ENCODE measurements at places on chromosomes 13 and 19.

DNA sequence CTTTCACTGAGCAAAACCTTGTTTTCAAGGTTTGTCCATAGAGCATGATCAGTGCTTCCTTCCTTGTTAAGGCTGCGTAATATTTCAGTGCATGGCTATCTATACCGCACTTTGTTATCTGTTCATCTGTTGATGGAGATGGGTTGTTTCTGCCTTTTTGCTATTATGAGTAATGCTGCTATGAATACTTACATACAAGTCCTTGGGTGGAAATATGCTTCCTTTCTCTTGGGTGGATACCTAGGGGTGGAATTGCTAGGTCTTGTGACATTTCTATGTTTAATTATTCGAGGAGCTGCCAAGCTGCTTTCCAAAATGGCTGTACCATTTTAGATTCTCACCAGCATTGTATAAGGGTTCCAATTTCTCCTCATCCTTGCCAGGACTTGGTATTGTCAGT, 70.9 kb downstream of the SPATA13 start:
- no peak for DNase-seq

DNA sequence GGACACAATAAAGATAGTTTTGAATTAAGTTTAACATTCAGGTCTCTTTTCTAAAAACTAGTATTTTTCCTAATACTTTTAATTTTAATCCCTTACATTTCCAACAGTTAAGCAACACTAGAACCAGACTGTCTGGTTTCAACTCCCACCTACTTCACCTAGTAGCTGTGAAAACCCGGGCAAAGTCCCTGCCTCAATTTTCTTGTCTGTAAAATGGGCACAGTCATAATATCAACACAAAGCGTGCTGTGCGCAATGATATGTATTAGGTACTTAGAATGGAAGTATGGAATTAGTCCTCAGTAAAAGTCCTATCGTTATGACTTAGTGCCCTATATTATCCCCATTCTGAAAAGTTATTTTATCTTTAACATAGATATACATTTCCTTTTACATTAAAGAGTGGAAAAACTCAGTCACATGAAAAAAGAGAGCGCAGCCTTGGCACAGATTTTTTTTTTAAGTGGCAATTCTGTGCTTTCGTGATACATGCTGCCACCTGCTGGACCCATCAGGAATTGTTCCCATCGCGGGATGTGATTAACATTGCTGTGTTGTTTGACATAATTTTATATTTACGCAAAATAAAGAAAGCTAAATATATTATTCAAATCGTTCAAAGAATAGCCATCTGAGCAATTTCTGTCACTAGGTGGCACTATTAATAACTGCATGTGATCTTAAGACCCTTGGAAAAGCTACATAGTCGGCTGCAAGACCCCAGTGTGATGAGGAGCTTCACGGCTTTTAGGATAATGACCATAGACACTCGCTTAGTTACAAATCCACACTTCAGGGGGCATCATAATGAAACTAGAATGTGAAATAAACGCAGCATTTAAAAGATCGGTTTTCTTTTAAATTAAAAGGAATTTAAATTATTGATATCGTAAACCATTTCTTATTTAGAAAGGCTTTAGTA, 59.9 kb downstream of the LIG4 start:
- peak; percentile 88 for DNase-seq

GRCh38 chr19:31349160-31349881, at the start of gene TSHZ3:
Gene TSHZ3, minus strand, starts transcription at chr19:31349436. Its CDS starts 217 bp downstream, at chr19:31349219.
- DNase-seq = no peak

DNA sequence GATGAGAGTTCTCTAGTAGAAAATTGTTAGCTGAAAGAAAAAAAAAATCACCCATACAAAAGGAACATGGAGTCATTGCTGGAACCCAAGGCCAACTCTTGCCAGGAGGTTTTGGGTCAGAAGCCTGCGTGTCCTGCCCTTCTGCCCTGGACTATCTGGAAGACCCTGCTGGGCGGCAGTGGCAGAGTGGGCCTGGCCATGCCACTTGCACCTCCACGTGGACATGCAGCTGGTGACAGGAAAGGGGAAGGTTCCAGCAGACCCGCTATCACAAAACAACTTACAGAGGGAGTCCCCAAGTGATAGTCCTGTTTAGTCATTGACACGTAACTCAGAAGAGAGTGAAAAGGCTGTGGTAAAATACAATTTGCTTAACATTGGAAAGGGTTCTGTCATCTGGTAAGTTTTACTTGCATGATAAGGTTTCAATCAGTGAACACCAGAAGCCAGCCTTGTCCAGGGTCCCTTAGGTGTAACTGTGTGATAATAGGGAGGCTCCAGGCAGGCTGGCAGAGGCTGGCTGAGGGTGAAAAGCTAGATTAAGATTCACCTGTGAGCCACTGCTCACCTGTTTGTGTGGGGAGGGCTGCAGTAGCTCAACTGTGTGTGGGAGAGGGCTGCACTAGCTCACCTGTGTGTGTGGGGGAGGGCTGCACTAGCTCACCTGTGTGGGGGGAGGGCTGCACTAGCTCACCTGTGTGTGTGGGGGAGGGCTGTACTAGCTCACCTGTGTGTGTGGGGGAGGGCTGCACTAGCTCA, 47.8 kb downstream of the COL4A2 start:
- no peak for DNase-seq

DNA sequence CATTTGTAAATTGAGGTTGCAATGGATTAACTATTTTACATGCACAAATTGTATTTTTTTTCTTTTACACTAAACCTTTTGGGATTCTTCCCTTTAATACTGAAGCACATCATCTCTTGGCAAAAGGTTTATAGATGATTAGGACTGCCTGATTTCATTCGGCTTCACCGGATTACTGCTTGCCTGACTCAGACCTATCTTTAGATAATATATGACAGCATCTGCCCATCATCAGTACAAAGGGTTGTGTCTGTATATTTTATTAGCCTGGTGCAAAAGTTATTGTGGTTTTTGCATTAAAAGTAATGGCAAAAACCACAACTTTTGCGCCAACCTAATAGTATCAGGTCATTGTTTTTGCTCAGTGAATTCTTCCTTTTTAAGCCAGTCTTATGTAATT, 316.2 kb upstream of the HTR2A start:
- DNase-seq = no peak

DNA sequence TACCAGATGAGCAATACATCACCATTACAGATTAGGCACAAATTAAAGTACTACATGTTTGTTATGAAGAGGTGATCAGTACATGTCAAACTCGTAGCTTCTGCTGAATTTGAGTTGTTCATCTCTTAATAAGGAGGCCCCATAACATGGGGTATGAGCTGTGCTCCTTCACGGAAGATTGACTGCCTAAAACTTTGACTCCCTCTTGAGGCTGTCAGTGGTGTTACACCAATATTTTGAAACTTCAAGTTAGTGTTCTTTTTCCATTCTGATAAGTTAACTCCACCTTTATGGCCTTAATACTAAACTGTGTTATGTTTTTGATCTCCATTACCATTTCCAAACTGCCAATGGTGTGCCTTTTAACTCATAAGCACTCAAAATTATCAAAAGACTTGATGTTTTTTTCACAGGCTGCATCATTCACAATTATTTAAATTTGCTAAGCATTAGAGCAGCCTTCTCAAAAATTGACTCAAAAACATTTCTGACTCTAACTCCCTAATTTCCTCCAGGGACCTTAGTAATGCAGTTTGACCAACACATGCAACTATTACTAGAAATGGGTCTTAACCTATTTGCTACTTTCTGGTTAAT, 1591.5 kb downstream of the PCDH9 start:
- no peak for DNase-seq

- DNase-seq = no peak
Measured at GRCh38 chr19:4556597-4557127, 2.8 kb downstream of the SEMA6B start.

- DNase-seq = no peak
Measured at GRCh38 chr13:55566334-55566733, 1574.4 kb upstream of the PRR20A start.

DNA sequence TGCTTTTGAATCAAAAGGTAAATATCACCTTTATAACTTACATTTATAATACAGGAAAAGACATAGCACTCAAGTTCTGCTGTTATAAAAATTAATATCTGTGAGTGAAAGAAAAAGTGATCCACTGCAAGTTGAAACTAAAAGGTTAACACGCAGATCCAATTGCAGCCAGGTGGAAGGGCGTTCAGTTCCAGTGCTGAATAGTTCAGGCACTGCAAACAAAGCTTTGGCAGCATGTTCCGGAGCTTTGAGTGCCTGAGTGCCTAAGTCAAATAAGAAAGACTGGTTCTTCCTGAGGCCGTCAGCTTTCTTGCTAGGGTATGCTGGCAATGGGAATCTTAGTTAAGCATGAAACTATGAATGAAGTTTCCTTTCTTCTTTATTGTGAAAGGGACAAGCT, 200.3 kb downstream of the LMO7 start:
- DNase-seq = no peak

DNA sequence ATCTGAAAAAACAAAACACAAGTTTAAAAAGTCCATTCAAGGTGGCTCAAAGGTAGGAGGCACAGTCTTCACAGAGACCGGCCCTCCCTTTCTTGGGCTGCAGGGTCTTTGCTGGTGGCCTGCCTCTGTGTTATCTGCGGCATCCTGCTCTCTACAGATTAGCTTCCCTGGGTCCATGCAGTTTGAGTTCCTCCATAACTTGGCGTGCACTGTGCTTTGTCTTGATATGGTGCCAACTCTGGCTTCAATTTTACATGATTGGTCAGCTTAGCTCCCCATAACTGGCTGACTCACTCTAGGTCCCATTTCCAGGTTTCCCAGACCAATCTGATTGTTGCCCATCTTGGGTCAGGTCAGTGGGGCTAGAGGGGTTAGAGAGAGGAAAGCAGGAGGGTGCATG, 41.8 kb downstream of the TPT1 start:
- no peak for DNase-seq

DNA sequence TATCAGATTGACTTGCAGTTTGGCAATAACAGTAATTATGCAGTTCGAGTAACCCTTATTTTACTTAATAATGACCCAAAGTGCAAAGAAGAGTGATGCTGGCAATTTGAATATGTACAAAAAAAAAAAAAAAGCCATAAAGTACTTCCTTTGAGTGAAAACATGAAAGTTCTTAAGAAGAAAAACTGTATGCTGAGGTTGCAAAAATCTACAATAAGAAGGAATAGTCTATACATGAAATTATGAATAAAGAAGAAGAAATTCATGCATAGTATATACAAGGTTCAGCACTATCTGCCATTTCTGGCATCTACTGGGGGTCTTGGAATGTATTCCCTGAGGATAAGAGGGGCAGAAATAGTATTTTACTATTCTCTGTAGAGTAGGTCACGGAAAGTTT, 55.9 kb downstream of the ZC3H13 start:
- DNase-seq = no peak

DNA sequence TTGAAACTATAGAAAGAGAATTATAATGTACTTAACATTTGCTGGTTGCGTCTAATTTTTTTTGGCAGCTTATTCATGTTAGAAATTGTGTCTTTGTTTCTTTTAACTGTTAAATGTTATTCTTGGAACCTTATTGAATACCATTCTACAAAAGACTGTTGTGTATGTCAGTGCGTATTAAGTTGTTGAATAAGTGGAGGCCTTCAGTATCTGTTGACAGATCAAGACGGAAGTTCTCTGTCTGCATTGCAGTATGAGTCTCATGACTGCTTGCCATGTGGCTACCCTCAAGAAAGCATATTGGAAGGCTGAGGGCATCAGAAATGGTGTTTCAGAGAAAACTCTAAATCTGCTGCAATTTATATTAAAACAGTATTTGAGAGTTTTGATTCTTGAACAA, 8.5 kb downstream of the UBA2 start:
- DNase-seq = no peak

- DNase-seq = no peak
Measured at GRCh38 chr13:52878831-52879230, 30.4 kb upstream of the PCDH8 start.

- DNase-seq = peak; percentile 99
Measured at GRCh38 chr13:60163478-60164233, at the start of gene DIAPH3. Gene DIAPH3, minus strand, starts transcription at chr13:60163928. Its CDS starts 162 bp downstream, at chr13:60163766.

DNA sequence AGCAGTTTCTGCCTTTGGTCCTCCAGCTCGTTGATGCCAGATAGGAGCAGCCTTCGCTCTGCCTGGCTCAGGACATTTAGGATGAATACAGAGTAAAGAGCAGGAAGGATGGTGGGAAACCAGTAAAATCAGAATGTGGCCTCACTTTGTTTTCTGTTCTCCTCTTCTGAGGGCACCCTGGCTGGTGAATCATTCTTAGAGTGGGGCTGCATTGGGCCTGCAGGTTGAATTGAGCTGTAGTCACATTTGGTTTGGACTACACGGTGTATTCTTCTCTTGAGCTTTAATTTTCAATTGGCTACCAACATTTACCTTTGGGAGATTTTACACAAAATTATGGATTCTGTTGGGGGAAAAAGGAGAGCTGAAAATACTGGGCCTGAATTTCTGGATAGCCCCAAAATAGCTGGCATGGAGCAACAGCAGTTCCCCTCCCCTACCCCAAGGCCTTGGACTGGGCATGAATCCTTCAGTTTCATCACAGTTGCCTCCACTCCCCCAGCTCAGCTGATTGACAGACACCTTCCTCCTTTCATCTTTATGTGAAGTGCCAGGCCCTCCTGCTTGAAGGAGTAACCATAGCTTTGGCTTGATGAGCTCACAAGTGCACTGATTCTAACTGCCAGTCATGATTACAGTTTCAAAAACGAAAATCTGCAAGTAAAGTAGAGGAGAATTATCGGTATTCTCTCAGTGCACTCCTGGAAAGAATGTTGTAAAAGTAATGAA, 24.3 kb downstream of the ERCC5 start:
- DNase-seq = no peak

- DNase-seq = peak; percentile 36
Measured at GRCh38 chr13:62357887-62358645, 942.4 kb upstream of the PCDH20 start.

DNA sequence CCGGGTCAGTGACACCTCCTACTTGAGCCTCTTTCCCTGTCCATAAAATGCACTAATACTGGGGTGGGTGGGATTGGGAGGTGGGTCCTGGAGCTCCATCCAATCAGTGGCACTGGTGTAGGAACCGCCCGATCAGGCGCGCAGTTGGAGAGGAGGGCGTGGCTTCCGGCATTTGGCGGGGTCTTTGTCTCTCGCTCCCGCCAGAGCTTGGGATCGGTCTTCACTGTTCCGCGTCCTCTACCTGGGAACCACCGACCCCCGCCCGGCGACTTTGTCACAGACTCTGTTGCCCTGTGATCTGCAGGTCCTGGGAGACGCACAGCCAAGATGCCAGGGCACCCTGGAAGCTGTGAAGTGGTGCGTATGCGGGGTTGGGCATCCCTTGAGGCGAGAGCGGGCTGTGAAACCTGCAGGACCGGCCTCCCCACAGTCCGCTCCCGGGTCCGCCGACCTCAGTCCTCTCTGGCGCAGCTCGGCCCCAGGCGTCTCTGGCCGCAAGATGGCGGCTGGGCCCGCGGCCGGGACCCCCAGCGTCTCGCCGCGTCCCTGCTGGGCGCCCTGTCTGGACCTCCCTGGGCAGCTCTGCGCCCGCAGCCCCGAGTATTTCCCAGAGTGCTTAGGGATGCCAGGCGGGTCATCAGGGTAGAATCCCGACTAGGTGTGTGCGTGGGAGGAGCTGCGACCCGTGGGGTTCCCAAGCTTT, 41.6 kb upstream of the ZNF730 start:
- peak; percentile 93 for DNase-seq

GRCh38 chr13:112985803-112986408, 16.9 kb downstream of the MCF2L start:
- no peak for DNase-seq

GRCh38 chr13:66482836-66483235, 747.3 kb downstream of the PCDH9 start:
- no peak for DNase-seq

Data from NCI-H1417 (cell line).